ENCODE measurements at places on chromosomes 7 and 10.

GRCh38 chr7:36306222-36306621 lies 83.4 kb upstream of the ANLN start:
- DNase-seq, result no peak

- no peak for DNase-seq
These were observed 166.2 kb downstream of the ZNF365 start for GRCh38 chr10:62540389-62540788.

DNA sequence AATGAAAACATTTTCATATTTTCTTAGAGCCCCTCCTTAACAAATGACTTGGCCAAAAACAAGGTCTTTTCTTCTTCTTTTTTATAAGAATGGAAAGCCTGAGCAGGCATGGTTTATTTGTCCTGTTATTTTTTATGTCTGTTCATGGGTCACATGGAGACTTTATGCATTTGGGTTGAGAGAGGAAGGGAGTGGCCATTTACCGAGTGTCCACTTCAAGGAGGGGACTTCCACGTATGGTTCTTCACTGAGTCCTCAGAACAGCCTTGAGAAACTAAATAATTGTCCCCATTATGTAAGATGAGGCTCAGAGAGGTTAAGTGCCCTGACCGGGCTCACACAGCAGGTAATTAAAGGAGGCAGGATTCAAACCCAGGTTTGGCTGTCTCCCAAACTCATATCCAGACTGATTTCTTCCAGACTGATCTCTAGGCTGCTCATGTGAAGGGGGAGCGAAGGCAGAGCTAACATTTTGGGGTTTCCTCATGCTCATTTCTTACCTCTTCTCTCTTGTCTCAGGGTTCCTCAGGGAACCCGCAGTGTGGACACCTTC lies 82.2 kb downstream of the CDH23 start:
- no peak for DNase-seq

DNA sequence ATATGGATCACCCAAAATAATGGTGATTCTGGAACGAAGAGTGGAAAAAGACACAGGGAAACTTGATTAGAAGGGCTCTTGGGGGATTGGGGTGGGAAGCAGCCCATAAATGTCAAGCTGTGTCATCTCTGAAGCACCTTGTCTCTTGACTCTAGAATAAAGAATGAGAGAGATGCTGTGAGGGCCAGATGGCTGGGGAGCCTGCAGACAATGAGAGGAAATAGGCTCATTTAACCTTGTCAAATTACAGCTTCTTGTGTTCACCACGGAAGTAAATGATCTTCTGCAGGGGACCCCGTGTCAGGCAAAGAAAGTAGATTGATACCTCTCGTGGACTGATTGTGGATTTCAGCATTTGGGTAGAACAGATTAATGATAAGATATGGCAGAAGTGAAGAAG lies 159.3 kb downstream of the ST7 start:
- DNase-seq, result no peak

GRCh38 chr10:373015-373414 lies 237.8 kb downstream of the ZMYND11 start:
- DNase-seq, result peak; percentile 3

- no peak for DNase-seq
These were observed 1.4 kb downstream of the C10orf71 start for GRCh38 chr10:49300140-49300974.

DNA sequence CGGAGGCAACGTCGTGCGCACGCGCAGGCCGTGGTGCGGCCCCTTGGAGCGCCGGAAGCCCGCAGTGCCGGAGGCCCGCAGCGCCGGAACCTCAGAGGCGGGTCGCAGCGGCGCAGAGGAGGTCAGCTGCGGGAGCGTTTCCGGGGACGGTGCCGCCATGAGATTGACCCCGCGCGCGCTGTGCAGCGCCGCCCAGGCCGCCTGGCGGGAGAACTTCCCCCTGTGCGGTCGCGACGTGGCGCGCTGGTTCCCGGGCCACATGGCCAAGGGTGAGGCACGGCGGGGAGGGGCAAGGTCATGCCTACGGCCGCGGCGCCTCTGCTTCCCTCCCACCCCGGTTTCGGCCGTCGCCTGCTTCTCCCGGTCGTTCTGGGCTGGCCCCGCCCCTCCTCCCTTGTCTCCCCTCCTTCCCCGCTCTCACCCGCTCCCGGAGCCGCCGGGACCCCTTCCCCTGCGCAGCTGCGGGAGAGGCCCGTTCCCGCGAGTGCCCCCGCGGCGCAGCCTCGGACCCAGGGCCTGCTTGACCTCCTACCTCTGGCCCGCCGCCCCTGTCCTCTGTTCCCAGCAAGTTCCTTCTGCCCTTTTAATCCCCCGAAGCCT lies at the start of gene MTG1:
Gene MTG1 (plus strand): TSS at position 94 of the 600 bp plus-strand sequence. CDS start 64 bp downstream, at position 158.
- DNase-seq, result peak; percentile 96

- DNase-seq, result no peak
These were observed 48.9 kb downstream of the DLG5 start for GRCh38 chr10:77877441-77878344.

- DNase-seq, result no peak
These were observed 40.4 kb upstream of the CDCA7L start for GRCh38 chr7:21986096-21986495.

DNA sequence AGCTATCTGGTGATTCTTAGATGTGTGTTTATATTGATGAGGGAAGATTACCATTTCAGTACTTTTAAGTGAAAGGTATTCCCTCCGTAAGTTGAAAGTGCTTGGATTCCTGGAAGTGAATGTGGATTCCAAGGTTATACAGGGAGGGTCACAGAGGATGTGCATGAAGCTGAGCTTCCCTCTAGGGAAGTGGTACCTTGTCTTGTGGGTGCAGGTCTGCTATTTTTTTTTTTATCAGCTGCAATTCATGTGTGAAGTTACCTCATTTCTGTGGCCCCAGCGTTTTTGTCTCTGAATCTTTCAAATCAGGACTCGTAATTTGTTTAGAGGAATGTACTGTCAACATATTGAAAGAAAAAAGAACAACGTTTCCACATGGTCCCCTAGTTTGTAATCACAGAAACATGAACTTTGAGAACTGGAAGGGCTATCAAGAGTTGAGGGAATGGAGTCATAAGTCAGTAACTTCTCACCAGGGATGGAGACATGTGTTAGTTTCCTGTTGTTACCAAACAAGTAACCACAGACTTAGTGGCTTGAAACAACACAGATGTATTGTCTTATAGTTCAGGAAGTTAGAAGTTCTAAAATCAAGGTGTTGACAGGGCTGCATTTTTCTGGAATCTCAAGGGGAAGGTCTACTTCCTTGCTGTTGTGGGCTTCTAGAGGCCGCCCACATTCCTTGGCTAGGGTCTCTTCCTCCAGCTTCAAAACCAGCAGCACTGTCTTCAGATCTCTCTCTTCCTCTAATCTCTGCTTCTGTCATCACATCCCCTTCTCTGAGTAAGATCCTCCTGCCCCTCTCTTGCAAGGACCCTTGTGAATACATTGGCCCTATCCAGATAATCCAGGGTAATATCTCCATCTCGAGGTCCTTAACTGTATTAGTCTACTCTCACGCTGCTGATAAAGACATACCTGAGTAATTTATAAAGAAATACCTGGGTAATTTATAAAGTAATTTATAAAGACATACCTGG lies 64.4 kb downstream of the RAB18 start:
- no peak for DNase-seq

DNA sequence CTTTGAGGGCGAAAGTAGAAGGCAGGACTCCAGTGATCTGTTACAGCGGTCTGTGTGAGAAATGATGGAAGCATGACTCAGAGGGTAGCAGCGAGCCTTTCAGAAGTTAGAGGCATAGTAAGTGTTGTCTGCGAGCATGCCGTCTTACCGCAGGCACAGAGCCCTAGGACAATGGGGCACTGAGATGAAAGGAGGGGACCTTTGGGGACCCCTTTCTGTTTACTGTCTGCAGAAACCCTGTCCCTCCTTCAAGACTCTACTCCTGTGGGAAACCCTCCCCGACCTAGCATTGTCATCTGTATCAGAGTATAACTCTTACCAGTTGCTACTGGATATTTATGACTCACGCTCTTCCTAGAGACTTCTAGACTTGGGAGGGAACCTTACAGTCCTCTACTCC lies 87.2 kb upstream of the AGK start:
- peak; percentile 55 for DNase-seq

DNA sequence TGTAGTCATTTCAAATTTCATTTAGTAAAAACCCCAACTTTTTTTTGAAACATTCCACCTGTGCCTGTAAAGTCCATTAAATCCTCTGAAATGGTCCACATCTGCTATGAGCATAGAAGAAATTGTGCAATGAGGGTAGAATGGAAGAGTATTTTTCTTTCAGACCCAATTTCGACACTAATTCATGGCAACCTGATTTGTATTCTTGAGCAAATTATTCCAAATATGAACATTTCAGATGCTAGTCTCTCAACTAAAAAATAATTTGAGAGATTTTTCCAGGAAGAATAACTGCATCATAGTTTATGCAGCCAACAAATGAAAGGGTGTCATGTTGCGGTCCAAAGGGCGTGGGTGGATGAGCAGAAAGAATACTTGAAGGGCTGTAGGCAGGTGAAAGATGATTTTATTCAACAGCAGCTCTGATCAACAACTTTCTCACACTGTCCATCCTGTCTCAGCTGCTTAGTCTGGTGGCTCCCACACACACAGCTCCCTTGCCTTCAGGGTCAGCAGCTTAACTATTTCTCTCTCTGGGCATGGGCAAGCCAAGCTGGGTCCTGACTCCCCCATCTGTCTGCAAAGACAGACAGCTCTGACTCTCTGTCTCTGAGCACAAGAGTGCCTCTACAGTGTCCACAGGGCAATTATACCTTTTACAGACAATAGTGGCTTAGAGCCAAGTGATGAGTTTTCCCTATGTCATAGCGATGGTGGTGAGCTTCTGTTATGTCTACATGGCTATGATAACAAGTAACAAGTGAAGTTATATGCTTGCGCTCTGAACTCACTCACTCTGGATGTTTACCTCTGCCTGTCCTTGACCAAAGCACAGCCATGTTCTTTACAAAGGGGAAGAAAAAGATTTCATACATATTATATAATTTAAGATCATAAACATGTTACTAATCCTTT lies 11.5 kb downstream of the STEAP2 start:
- DNase-seq, result no peak

DNA sequence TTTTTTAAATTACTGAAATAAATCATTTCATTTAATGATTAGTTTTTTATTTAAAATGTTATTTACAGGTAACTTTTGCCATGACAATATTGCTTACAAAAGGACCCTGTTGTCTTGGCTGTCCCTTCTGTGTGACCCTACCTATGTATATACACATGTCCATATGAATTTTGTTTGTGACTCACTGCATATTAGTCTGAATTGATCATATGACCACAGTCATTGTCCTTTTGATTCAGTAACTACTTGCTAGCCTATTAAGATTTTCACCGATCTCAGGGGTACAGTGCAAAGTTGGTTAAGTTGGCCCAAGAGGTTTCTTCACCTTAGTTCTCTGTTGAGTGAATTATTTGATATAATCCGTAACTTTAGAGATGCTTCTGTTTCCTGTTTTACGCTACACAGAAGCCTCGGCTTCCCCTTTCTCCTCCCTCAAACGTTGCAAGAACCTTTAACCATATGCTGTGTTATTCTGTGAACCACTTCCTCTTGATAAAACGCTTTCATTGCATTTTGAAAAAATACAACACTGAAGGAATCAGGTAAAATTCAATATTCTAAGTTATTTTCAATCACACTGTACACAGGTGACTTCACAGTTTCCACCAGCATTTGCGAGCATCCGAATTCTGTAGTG lies 43.9 kb downstream of the APBB1IP start:
- DNase-seq, result no peak

GRCh38 chr7:1457949-1458682 lies 1.2 kb downstream of the MICALL2 start:
- peak; percentile 57 for DNase-seq

- no peak for DNase-seq
These were observed 162.7 kb upstream of the ITGB1 start for GRCh38 chr10:33120700-33121099.

DNA sequence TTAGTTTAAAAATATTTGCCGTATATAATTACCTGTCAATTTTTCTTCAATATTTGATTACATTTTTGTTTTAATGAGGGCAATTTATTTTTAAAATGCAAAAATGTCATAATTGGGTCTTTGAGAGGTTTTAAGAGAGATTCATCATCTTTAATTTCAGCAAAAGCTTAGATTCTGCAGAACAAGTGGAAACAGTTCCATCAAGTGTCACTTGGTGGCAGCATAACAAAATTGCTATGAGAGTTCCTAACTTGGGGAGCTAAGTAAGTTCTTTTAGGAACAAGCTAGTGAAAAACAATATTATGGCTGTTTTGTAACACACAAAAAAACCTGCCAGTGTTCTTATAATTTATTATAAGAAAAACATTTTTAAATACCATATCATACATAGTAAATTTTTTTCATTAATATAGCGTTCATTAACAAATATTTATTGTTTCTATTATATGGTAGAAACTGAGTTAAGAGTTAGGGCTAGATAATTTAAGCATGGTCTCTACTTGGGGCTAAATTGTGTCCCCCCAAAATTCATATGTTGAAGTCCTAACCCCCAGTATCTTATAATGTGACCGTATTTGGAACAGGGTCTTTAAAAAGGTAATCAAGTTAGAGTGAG lies 155.2 kb downstream of the MAGI2 start:
- DNase-seq, result peak; percentile 51

- no peak for DNase-seq
These were observed 246.1 kb upstream of the PLXDC2 start for GRCh38 chr10:19570120-19570519.

- peak; percentile 46 for DNase-seq
These were observed 144.0 kb downstream of the PLPP4 start for GRCh38 chr10:120600871-120601649.

GRCh38 chr7:80197627-80198026 lies 63.0 kb downstream of the GNAI1 start:
- DNase-seq, result no peak

DNA sequence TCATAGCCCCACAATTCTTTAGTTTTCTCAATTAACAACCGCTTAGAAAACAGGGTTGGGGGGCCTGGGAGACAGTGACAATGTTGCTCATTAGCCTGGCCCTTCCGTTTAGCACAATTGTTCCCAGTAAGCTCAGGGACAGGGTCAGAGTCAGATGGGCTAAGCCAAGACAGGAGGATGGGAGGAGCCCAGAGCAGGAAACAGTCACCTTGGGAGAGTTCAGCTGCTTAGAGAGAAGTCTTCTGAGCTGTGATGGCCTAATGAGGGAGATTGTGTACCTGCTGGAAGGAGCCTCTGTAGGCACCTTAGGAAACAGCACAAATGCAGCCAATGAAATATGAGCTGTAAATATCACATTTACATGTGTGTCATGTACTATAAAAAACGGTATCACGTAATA lies 35.9 kb downstream of the SVOPL start:
- no peak for DNase-seq

- no peak for DNase-seq
These were observed 168.9 kb downstream of the TWIST1 start for GRCh38 chr7:18948521-18948920.
